ENCODE measurements at places on chromosomes 3 and 15. TPM values are rescaled to one million over a fixed set of nuclear protein-coding genes. Genes with fewer than 3 reads are reported as not detected.

- H3K4me3 ChIP-seq = no peak overlapping the region
- no peaks in the 10 kb centered on the region for H3K27me3 ChIP-seq
- H3K36me3 ChIP-seq = peaks cover 2% of the 10 kb centered on the region
- peaks cover 5% of the 10 kb centered on the region for H3K4me1 ChIP-seq
- no peak for DNase-seq
These were observed 12.9 kb downstream of the POMGNT2 start for GRCh38 chr3:43093006-43093405.

DNA sequence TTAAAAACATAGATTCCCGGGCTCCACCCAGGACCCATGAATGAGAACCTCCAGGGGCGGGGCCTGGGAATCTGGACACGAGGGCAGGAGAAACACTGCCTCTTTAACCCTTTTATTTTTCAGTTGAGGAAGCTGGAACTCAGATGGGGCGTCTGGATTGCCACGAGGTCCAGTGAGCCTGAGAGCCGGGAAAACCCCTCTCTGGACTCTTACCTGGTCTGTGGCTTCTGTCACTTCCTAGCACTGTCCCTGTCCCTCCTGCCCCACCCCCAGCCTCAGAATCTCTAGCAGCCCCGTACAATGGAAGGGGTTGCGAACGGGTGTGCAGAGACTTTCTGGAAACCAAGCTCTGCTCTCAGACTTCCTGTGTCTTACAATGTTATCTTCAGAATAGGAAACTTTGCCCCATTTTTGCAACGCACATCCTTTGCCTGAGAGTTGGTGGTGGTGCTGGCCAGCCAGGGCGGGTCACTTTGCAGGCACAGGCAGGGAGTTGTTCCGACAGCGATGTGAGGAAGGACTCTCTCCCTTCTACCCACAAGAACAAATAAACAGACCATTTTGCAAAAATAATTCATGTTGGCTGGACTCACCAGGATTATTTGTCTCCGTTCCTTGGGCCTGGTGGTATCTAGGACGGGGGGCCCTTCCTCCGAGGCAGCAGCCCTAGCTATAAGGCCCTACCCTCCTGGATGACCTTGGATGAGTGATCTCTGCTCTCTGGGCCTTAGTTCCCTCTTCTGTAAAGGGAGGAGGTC is 59.1 kb downstream of the SMAD6 start:
- no peaks in the 10 kb centered on the region for H3K4me1 ChIP-seq
- peaks cover 47% of the 10 kb centered on the region for H3K27me3 ChIP-seq
- no peak for DNase-seq
- no peak overlapping the region for H3K27ac ChIP-seq

GRCh38 chr3:71581457-71582035 is 2.0 kb downstream of the FOXP1 start:
- peak overlapping the region; percentile 87 for H3K4me3 ChIP-seq
- H3K36me3 ChIP-seq = no peaks in the 10 kb centered on the region
- no peaks in the 10 kb centered on the region for H3K27me3 ChIP-seq

ISL2 gene
- polyA plus RNA-seq = not detected

PROS1 gene
- polyA plus RNA-seq = not detected

- no peaks in the 10 kb centered on the region for H3K36me3 ChIP-seq
- DNase-seq = no peak
- H3K27ac ChIP-seq = no peak overlapping the region
- H3K27me3 ChIP-seq = peaks cover 3% of the 10 kb centered on the region
- H3K4me3 ChIP-seq = no peak overlapping the region
These were observed 121.3 kb upstream of the IQSEC1 start for GRCh38 chr3:13194285-13195209.

EEF1AKMT4 gene
- 4.0 TPM for polyA plus RNA-seq

CD276 gene
- not detected for polyA plus RNA-seq

GRCh38 chr3:60355825-60356224 is 895.4 kb downstream of the FHIT start:
- H3K4me1 ChIP-seq = no peaks in the 10 kb centered on the region
- H3K27ac ChIP-seq = no peak overlapping the region
- H3K4me3 ChIP-seq = no peak overlapping the region
- no peak for DNase-seq

- H3K4me1 ChIP-seq = peaks cover 14% of the 10 kb centered on the region
- peaks cover 14% of the 10 kb centered on the region for H3K27me3 ChIP-seq
- H3K36me3 ChIP-seq = peaks cover 15% of the 10 kb centered on the region
- H3K4me3 ChIP-seq = no peak overlapping the region
- H3K27ac ChIP-seq = no peak overlapping the region
- no peak for DNase-seq
These were observed 260.7 kb downstream of the THSD4 start for GRCh38 chr15:71375934-71376333.

PLD1 gene
- polyA plus RNA-seq = not detected

FETUB gene
- polyA plus RNA-seq = not detected

DNA sequence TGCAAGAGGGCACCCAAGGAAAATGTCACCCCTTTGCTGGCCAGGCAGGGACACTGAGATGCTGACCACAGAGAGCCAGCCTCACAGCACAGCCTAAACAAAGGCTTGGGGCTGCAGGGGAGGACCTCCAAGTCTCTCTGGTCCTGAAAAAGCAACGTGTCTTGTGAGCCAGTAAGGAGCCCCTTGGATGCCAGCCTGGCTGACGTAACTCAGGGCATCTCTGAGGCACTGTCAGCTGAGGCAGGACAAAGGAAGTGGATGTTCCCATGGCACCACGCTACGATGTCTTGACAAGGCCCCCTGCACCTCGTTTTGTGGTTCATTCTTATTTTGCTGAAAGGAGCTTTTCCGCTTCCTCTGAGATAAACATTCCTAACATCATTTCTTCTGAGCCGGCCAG is 160.7 kb downstream of the OR4M2 start:
- no peak overlapping the region for H3K4me3 ChIP-seq
- H3K27ac ChIP-seq = no peak overlapping the region
- no peaks in the 10 kb centered on the region for H3K4me1 ChIP-seq
- no peak for DNase-seq
- H3K27me3 ChIP-seq = peaks cover 47% of the 10 kb centered on the region

DNA sequence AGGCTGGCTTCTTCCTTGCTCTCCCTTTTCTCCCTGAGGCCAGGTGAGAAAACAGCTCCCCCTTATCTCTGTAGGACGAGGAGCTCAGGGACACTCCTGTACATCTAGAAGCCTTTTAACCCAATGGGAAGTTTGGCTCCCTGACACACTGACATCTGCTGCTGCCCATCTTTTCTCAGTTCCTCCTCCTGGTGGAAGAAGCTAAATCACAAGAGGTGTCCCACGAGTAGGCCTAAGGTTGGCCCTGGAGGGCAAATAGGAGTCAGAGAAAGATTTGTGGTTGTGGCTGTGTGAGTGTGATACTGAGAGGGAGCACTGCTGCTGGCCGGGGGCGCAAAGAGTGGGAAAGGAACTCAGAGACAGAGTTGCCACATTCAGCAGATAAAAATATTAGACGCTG is 49.5 kb downstream of the ARHGAP31 start:
- H3K36me3 ChIP-seq = no peaks in the 10 kb centered on the region
- no peaks in the 10 kb centered on the region for H3K4me1 ChIP-seq
- H3K27me3 ChIP-seq = no peaks in the 10 kb centered on the region
- no peak overlapping the region for H3K4me3 ChIP-seq
- no peak overlapping the region for H3K27ac ChIP-seq
- DNase-seq = no peak

TUSC7 gene
- not detected for polyA plus RNA-seq

CDC25A gene
- not detected for polyA plus RNA-seq

KLHL40 gene
- not detected for polyA plus RNA-seq

- no peak overlapping the region for H3K4me3 ChIP-seq
- H3K36me3 ChIP-seq = no peaks in the 10 kb centered on the region
- peaks cover 17% of the 10 kb centered on the region for H3K4me1 ChIP-seq
These were observed 181.0 kb downstream of the UACA start for GRCh38 chr15:70582143-70582945.

ATP2B2 gene
- polyA plus RNA-seq = not detected

DNA sequence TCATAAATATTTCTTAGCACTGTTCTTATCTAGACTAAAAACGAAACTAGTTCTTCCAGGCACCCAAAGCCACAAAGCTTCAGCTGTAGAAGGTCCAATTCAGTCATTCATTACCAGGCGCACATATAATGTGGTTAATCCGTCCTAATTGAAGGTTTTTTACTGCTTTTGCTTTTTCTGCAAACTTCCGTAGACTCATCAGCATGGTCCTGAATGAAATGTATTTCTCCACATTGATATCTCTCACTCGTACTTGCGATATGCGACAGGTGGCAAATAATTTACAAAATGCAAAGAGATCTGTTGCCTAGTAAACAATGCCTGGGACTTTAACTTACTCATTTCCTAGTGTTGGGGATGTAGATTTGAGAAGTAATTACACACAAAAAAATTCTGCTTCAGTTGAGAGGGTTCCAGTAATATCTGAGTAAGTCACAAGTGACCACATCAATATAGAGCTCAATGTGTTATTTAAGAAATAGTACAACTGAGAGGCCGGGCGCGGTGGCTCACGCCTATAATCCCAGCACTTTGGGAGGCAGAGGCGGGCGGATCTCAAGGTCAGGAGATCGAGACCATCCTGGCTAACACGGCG is 75.0 kb upstream of the MBNL1 start:
- H3K36me3 ChIP-seq = no peaks in the 10 kb centered on the region
- no peaks in the 10 kb centered on the region for H3K27me3 ChIP-seq
- H3K4me1 ChIP-seq = peaks cover 85% of the 10 kb centered on the region
- H3K27ac ChIP-seq = peak overlapping the region; percentile 92
- DNase-seq = no peak

MITF gene
- not detected for polyA plus RNA-seq

DNA sequence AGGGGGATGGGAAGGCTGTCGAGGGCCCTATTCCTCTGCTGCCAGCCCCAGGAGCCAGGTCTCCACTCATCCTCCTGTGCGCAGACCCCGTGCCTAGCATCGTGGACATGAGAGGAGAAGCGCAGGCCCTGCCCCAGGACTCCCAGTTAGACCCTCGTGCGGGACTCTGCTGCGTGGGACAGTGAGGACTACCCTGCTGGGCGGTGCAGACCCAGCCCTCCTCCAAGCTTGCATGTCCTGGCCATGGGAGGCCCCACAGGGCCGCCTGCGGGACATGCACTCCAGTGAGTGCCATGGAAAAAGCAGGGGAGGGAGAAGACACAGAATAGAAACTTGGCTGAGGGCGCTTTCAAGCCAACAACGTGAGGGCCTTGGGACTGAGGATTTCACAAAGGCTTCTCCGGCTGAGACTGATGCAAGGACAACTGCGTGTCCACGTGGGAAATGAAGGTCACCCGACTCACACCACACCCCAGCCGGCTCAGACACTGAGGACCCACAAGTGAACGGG is 62.6 kb upstream of the IQSEC1 start:
- no peak overlapping the region for H3K27ac ChIP-seq
- no peaks in the 10 kb centered on the region for H3K36me3 ChIP-seq
- H3K27me3 ChIP-seq = no peaks in the 10 kb centered on the region
- no peak for DNase-seq
- no peak overlapping the region for H3K4me3 ChIP-seq

DNA sequence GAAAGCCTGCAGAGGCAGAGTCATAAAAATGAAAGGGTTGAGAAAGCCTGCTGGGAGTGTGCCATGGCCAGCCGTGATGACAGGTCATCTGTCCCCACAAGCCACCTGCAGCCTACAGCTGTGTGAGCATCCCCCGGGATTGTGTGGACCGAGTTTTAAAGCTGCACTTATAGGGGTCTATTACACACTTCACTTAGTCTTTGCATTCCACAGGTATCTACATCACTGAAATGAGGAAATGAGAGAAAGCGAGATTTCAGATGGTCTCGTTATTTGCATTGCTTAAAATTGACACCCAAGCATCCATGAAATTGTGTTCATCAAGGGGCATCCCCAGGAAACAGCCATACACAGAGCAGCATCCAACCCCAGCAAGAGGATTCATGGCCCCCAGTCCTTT is 137.6 kb upstream of the TRIM42 start:
- peaks cover 3% of the 10 kb centered on the region for H3K4me1 ChIP-seq
- H3K27me3 ChIP-seq = no peaks in the 10 kb centered on the region
- no peak for DNase-seq
- no peaks in the 10 kb centered on the region for H3K36me3 ChIP-seq
- H3K4me3 ChIP-seq = no peak overlapping the region

LMOD3 gene
- polyA plus RNA-seq = not detected

GNAT1 gene
- polyA plus RNA-seq = not detected

CIB1 gene
- polyA plus RNA-seq = 232 TPM

DNA sequence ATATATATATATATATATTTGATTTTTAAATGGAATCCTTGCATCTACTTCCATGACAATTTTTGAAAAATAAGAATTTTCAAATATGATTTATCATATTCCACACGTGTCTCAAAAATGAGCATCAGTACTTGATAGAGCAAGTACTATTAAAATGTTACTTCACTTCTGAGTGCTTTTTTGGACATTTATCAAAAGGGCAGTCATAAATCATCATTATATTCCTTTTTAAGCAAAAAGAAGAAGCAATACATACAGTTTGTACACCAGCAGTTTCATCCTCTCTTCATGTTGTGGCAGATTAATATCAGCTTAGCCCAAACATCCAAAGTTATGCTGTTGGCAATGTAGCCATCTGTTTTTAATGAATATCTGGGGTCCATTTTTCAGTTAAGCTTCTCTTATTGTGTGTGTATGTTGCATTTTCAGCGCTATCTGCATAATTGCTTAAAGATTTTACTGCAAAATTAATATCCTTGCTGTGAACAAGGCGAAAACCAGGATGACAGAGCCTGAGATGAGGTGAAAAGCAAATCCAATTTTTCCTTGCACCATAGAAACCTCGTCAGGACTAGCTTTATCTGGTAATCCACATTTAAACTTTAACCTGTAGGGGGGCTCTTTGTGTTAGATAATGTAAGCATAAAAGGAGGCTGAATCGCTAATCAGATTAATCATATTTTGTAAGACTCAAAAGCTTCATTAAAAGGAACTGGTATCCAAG is 604.9 kb upstream of the AGTR1 start:
- H3K4me1 ChIP-seq = no peaks in the 10 kb centered on the region
- no peaks in the 10 kb centered on the region for H3K27me3 ChIP-seq
- DNase-seq = no peak
- H3K4me3 ChIP-seq = no peak overlapping the region

DNA sequence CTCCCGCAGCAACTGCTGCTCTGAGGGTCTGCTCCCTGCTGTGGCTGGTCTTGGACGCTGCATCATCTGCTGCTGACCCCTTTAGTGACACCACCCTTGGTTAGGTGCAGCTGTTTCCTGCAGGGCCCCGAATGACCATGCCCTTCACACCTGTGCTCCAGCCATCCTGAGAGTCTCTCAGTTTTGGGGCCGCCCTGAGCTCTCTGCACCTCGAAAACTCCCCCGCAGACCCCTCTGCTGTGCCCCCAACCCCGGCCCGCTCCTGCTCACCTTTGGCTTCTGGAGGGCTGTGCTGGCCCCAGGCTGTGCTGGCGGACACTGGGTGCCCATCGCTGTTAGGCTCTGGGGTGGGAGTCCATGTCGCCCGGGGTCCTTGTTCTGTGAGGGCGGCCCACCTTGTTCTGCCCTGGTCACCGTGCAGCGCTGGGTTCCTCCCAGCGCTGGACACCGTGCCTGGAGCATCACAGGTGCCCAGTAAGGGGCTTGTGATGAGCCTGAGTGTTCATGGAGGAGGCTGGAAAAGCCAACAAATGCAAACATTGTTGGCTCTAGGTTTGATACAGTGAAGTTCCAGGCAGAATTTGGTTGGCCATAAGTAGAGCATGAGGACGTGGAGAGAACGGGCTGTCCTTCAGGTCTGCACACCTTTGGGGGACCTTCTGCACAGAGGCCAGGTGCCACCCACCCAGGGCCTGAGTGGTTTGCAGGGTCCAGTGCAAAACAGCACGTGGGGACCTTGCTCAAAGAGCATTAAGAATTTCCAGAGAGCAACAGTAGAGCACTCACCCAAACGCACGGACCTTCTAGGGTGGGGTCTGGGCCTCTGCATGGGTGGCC is 12.3 kb downstream of the ABTB1 start:
- H3K4me3 ChIP-seq = no peak overlapping the region
- no peak for DNase-seq
- H3K27ac ChIP-seq = peak overlapping the region; percentile 60
- no peaks in the 10 kb centered on the region for H3K27me3 ChIP-seq
- H3K36me3 ChIP-seq = no peaks in the 10 kb centered on the region
